SJCRH30 (cell line): ENCODE measurements at places on chromosomes 7 and 10. TPM values are rescaled to one million over a fixed set of nuclear protein-coding genes. Genes with fewer than 3 reads are reported as not detected.

The HPSE2 gene
- total RNA-seq: not detected in 2 replicates

DNA sequence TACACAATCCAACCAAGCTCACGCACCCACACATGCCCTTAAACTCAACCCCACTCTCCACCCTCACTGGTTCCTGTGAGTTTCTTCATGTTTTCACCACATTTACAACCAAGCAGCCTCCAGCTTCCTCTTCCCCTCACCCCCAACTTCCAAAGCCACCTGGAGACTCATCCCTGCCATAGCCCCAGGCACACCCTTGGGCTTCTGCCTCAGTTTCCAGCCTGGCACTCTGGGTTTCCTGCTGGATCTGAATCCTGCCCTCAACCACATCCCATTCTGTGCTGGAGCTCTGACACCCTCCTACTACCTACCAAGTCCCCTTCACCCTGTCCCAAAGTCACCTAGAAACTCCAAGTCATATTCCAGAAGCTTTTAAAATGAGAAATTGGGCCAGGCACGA is 29.4 kb downstream of the CCDC3 start:
- no peaks in the 10 kb centered on the region for H3K27me3 ChIP-seq
- H3K4me3 ChIP-seq: no peak overlapping the region
- no peak for DNase-seq
- peaks cover 17% of the 10 kb centered on the region for H3K36me3 ChIP-seq
- peaks cover 16% of the 10 kb centered on the region for H3K4me1 ChIP-seq

GRCh38 chr10:6838118-6838517 is 258.0 kb upstream of the PRKCQ start:
- H3K27me3 ChIP-seq: no peaks in the 10 kb centered on the region
- peak; percentile 15 for DNase-seq
- H3K4me1 ChIP-seq: no peaks in the 10 kb centered on the region
- H3K36me3 ChIP-seq: no peaks in the 10 kb centered on the region

DNA sequence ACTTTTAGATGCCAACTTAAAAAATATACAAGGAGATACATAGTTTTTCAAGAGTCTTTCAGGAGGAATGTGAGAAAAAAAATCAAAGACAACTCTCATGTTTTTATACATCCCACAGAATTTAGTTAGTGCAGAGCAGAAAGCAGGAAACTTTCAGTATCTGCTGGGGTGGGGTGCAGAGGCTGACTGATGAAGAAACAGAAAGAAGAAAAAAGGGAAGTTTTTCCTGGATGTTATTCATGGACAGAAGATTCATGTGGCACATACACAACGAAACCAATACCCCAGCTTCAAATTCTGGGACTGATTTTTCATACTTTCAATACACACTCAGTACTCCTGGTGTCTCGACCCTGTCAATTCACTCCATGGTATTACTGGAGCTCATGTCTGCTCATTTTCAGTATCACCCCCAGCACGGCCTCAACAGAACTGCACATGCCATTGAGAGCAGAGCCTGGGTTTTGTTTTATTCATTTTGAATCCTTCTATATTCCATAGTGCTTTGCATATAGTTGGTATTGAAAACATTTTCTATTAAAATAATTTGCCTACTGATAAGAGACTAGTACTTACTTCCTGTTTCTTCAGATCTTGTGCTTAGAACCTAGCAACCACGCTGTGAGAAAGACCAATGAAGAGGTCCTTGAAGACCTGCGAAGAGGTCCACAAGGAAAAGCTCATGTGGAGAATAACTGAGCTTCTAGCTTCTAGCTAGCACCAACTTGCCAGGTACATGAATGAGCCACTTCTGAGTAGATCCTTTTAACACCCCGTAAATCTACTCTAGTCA is 49.0 kb downstream of the NDUFB2 start:
- H3K36me3 ChIP-seq: peaks cover 17% of the 10 kb centered on the region
- H3K4me1 ChIP-seq: no peaks in the 10 kb centered on the region
- H3K27ac ChIP-seq: no peak overlapping the region
- no peaks in the 10 kb centered on the region for H3K27me3 ChIP-seq
- H3K4me3 ChIP-seq: no peak overlapping the region

DNA sequence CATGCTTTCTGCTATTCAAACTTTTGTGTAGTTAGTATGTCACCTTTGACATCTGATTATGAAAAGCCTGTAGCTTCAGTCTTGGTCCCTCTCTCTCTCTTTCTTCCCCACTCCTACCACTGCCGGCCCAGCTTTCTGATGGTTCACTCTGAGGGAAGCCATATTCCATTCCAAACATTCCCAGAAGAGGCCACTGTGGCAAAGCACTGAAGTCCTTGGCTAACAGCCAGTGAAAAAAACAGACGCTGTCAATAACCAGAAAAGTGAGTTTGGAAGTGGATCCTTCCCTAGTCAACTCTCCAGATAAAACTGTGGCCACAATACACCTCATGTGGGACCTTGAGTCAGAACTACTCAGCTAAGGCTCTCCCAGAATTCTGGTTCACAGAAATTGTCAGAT is 950.7 kb upstream of the PHF14 start:
- H3K27ac ChIP-seq: no peak overlapping the region
- peak; percentile 31 for DNase-seq
- no peak overlapping the region for H3K4me3 ChIP-seq

The RTKN2 gene
- total RNA-seq: 11.7 and 13.3 TPM in 2 replicates

DNA sequence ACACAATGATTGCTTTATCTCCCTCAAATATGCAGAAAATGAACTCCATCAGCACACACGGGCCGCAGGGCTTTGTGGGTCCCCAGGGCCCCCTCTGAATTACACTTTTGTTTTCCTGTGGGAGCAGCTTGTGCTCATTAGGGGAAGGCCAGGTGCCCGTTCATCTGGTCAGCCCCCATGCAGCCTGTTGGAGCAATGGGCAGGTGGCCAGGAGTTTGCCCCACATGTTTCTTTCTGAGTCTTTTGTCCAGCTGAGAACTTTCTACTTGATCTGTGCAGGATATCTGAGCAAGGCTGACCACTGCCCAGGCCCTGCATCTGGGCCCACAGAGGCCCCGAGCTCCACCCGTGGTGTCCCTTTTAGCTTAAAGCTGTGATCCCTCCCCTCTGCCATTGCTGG is 105.3 kb upstream of the FAM20C start:
- no peak overlapping the region for H3K4me3 ChIP-seq
- no peaks in the 10 kb centered on the region for H3K27me3 ChIP-seq
- peaks cover 47% of the 10 kb centered on the region for H3K4me1 ChIP-seq
- H3K27ac ChIP-seq: peak overlapping the region; percentile 91

GRCh38 chr10:23284155-23284554 is 60.4 kb downstream of the C10orf67 start:
- no peak for DNase-seq
- H3K27ac ChIP-seq: no peak overlapping the region
- no peaks in the 10 kb centered on the region for H3K4me1 ChIP-seq
- no peak overlapping the region for H3K4me3 ChIP-seq
- 0 out of 2 replicates have a peak, but pooled peaks cover 3% of the 10 kb centered on the region for H3K27me3 ChIP-seq
- H3K36me3 ChIP-seq: no peaks in the 10 kb centered on the region

GRCh38 chr7:87797798-87798403 is 78.3 kb downstream of the SLC25A40 start:
- H3K4me1 ChIP-seq: no peaks in the 10 kb centered on the region
- no peaks in the 10 kb centered on the region for H3K36me3 ChIP-seq
- DNase-seq: peak; percentile 77
- no peaks in the 10 kb centered on the region for H3K27me3 ChIP-seq
- no peak overlapping the region for H3K4me3 ChIP-seq

GRCh38 chr10:114862456-114862855 is 40.9 kb downstream of the FHIP2A start:
- H3K4me3 ChIP-seq: no peak overlapping the region
- H3K27ac ChIP-seq: no peak overlapping the region
- H3K36me3 ChIP-seq: peaks cover 18% of the 10 kb centered on the region
- H3K27me3 ChIP-seq: no peaks in the 10 kb centered on the region
- DNase-seq: no peak

The EPO gene
- not detected in 2 replicates for total RNA-seq

GRCh38 chr7:29508608-29509007 is 55.0 kb upstream of the PRR15 start:
- H3K36me3 ChIP-seq: no peaks in the 10 kb centered on the region
- H3K27me3 ChIP-seq: no peaks in the 10 kb centered on the region; the same call in 1 of the 2 replicates
- no peak for DNase-seq
- no peak overlapping the region for H3K4me3 ChIP-seq
- H3K27ac ChIP-seq: no peak overlapping the region

- no peak for DNase-seq
- no peaks in the 10 kb centered on the region for H3K4me1 ChIP-seq
- H3K36me3 ChIP-seq: no peaks in the 10 kb centered on the region
- H3K4me3 ChIP-seq: no peak overlapping the region
- no peak overlapping the region for H3K27ac ChIP-seq
These were observed 39.4 kb downstream of the BAMBI start for GRCh38 chr10:28716748-28717147.

DNA sequence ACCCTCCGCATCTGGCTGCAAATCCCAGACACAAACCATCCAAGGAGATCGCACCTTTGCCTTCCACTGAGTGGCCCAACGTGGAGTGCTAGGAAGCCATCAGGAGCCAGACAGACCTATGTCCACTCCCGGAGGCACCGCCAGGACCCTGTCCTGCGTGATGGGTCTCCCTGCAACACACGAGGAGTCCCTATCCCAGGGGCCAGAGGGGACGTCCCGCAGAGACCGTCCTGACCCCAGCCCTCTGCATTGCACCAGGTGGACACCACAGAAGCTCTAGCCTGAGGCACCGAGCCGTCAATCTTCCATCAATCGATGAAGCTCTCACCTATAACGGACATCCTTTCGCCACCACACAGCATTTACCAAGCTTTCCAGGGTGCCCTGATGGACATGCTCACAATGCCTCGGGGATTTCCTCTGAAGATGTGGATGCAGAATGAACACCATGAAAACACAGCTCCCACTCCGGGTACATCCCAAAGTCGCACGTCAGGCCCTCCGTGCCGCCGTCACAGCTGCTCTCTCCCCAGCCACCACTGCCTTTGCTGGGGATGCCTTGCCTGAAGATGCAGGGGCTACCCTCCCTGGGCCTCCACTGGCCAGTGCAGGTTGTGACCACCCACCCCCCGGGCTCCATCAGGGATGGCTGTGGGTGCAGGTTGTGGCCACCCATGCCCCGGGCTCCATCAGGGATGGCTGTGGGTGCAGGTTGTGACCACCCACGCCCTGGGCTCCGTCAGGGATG is 54.1 kb downstream of the PTPRN2 start:
- H3K4me1 ChIP-seq: no peaks in the 10 kb centered on the region
- H3K4me3 ChIP-seq: no peak overlapping the region
- H3K27me3 ChIP-seq: peaks cover 11% of the 10 kb centered on the region; the same call in 1 of the 2 replicates
